Activated naive CD4-positive, alpha-beta T cell treated with anti-CD3 and anti-CD28 coated beads, Interleukin-2, amount 50 U/mL, for 72 hours (primary cell): ENCODE measurements at places on chromosomes 5 and 9.

GRCh38 chr5:65808251-65808741 lies 86.3 kb downstream of the NLN start:
- no peak for DNase-seq

GRCh38 chr5:39992617-39993202 lies 567.9 kb upstream of the DAB2 start:
- no peak for DNase-seq

GRCh38 chr9:113786071-113786470 lies 90.0 kb upstream of the ZNF618 start:
- DNase-seq: no peak

- DNase-seq: no peak
Observed at GRCh38 chr5:95252801-95253200, 32.1 kb downstream of the MCTP1 start.

- DNase-seq: no peak
Observed at GRCh38 chr9:89886281-89886700, 281.5 kb downstream of the GADD45G start.

GRCh38 chr5:5326115-5326758 lies 96.2 kb upstream of the ICE1 start:
- DNase-seq: no peak

GRCh38 chr5:138770291-138770690 lies 17.1 kb downstream of the CTNNA1 start:
- DNase-seq: no peak

DNA sequence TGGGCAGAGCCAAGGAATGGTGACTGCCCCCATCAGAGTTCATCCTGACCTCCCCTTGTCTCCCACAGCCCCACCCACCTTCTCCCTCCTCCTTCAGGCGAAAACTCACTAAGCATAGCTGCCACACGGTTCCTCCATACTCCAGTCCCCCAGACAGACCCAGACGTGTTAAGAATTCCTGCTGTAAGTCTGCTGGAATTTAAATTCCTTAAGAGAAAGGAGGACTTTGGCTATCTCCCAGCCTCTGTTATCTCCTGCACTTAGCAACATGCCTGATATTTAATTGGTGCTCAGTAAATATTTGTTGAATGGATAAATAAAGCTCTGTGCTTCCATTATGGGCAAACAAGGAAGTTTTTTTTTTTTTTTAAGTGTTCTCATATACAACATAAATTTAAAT lies 213.7 kb downstream of the RFK start:
- DNase-seq: no peak

DNA sequence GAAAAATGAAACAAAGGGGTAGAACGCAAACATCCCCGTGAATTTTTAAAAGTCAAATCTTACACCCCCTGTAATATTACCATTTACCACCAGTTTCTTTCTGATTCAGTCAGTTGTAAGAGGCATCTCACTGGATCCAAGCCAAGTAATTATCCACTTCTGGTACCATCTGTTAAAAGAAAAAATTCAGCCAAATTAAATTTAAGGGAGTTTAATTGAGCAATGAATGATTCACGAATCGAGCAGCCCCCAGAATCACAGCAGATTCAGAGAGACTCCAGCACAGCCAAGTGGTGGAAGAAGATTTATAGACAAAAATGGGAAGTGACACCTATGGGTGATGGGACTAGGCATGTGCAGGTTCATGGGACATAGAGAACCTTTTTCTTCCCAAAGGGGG lies 29.9 kb upstream of the MTMR12 start:
- no peak for DNase-seq

DNA sequence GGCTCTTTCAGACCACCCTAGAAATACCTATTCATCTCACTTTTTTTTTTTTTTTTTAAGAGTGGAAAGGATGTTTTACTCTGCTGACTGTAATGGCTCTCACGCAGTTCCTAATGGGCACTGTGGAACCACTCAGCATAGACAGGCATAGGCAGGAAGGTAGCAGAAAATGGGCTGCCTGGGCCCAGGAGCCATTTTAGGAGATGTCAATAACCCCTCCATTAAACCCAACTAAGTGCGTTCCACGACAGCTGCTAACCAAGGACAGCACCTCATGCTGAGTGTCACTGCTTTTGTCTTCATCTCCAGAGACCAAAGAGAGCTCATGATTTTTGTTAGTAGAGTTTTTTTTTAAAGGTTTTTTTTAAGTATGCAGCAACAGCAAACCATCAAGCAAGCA lies 15.3 kb downstream of the MAP1B start:
- no peak for DNase-seq

GRCh38 chr5:127893232-127893631 lies 190.0 kb downstream of the CCDC192 start:
- DNase-seq: no peak

DNA sequence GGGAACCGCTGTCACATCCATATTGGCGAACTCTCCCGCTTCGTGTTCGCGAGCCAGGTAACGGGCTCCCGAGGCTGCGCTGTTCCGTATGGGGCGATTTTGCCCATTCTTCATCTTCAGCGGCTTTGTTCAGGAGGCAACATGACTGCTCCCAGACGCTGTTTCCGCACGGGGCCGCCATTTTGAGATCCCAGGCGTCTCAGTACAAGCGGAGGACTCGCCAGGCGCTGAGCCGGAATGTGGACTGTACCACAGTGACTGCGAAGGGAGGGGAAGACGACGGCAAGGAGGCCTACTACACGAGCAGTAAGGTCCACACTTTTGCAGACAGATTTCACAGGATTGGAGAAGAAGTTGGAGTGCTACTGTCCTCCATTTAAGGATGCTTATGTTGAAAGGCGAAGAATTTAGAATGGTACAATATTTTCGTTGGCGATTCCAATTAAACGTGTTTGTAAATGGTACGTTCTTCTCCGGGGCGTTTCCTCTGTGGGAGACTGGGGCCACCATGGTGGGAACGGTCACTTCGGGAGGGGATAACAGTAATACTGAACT lies 41.6 kb upstream of the ZNF300 start:
- no peak for DNase-seq

DNA sequence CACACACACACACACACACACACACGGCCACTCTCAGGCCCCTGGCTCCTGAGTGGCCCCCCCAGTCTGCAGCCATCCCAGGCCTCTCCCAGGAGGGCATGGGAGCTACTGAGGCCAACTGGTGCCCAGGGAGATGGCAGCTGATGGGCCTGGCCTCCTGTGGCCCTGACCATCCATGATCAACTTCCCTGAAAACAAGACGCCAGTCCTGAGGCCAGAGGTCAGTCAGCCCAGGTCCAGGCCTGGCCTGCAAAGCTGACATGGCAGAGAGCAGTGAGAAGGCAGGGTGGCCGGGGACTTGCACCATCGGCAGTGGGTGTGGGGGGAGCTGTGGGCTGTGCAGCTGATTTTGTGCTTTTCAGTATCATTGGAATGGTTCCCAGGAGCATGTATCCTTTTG lies 47.0 kb downstream of the SARDH start:
- DNase-seq: no peak

GRCh38 chr5:157519579-157520253 lies 55.9 kb downstream of the ADAM19 start:
- DNase-seq: no peak

DNA sequence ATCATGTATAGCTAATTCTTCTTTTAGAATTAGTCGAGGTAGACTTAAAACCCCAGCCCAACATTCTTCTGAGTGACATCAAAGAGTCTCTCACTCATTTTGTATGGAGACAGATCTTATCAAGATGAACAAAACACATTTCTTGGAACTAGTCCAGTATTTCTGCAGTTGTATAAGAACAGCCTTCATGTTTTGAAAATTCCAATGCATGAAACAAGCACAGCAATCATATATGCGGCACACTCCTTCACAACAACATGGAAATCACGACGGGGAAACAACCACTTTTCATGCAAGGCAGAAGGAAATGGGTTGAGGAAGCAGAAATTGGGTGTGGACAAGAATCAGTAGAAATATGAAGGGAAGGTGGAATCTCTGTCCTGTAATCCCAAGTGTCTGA lies 113.8 kb downstream of the PLK2 start:
- DNase-seq: no peak

DNA sequence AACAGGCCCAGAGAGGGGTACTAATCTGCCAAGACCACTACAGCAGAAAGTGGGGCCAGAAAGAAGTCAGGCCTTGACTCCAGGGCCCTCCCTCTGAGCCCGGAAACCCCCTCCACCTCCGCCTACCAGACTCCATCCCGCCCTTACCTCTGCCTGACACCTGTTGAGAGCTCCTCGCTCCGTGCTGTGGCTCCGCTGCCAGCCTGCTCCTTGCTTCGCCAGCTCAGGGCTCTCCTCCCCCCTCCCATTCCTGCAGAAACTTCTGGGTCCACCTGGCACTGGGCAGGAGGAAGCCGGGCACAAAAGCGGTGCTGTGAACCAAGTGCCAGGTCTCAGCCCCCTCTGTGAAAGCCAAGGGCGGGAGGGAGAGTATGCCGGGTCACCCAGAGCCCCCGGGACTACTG lies 6.4 kb upstream of the ST6GALNAC6 start:
- no peak for DNase-seq

GRCh38 chr9:12351293-12352044 lies 341.7 kb upstream of the TYRP1 start:
- no peak for DNase-seq

DNA sequence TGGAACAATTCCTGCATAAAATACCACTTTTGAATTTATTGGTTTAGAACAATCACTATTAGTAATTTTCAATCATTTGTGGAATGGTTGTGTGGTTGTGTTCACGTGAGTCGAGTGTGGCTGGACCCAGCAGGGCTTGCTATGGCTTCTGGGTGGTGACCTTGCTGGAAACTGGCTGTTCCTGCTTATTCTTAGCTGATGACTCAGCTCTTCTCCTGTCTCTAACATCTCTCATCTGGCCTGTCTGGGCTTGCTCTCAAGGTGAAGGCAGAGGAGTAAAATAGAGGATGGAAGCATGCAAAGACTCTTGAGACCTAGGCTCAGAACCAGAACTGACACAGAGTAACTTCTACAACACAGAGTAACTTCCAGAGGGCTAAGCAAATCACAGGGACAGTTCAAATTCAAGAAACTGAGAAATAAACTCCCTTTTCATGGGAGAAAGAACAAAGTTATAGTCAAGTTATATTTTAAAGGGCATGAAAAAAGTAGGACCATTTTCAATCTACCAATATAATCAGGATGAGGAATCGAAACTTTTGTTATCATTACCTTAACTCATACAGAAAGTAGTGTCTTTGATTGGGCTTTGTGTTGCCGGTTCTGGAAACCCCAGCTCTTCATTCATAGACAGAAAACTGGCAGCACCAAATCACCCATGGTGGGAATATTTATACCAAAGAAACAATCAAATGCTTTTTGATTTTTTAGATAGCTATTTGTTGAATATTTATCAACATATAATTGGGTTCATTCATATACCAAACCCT lies 665.1 kb downstream of the CDH18 start:
- DNase-seq: no peak

GRCh38 chr9:78595200-78595945 lies 298.4 kb downstream of the PSAT1 start:
- DNase-seq: no peak

GRCh38 chr9:14096258-14096922 lies 217.6 kb downstream of the NFIB start:
- DNase-seq: no peak

GRCh38 chr5:149416987-149417710 lies 38.1 kb upstream of the IL17B start:
- no peak for DNase-seq

DNA sequence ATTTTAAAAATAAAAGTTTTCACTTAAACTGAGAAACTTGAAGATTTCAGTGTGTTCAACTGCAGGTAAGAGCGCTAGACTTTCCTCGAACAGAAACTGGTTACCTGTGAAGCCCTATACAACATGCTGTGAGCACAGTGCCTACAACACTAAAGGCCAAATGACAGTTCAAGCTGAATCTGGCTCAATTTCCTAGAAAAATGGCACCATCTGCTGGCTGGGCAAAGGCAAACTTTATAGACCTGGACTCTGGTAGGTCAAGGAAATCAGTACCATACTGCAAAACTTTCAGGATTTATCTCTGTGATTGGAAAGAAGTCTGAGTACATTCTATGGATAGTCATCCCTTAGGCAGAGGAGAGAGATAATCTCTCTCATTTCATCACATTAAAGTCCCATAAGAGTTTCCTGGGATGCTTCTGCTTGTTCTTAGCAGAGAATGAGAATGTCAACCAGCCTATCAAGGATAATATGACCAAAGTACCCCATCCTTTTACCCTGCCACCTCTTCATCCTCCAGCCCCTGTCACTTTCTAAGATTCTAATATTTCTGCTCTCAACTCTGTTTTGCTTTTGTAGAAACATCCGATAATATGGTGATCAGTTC lies 31.8 kb upstream of the FOXB2 start:
- DNase-seq: no peak

- DNase-seq: no peak
Observed at GRCh38 chr5:96753848-96754247, 53.9 kb downstream of the ERAP1 start.

DNA sequence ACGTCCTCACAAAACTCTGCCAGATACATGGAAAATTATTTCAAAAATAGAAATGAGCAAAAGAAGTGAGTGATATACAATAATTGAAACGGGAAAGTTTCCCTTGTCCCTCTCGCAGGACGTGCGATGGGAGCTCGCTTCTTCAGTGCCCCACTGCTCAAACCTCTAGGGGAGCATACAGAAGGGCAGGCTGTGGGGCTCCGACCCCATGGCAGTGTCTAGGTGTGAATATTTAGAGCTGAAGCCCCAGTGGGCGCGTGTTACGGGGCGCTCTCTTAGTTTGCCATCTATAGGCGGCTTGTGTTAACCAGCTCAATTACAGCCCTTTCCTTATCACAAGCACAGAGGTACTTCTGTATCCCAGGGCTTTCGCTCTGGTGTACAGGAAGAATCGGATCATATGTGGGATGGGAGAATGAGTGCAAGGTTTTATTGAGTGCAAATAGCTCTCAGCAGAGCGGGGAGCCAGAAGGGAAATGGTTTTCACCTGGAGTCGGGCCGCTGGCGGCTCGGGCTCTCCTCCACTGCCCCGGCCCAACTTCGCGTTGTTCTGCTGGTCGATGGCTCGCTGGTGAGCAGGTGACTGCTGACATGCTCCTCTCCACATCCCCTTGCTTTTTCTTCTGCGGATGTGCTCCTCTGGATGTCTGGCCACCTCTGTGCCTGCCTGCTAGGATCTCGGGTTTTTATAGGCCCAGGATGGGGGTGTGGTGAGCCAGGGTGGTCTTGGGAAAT lies 334.0 kb upstream of the PTPRD start:
- no peak for DNase-seq

GRCh38 chr5:73311291-73312110 lies 137.1 kb downstream of the FOXD1 start:
- no peak for DNase-seq

DNA sequence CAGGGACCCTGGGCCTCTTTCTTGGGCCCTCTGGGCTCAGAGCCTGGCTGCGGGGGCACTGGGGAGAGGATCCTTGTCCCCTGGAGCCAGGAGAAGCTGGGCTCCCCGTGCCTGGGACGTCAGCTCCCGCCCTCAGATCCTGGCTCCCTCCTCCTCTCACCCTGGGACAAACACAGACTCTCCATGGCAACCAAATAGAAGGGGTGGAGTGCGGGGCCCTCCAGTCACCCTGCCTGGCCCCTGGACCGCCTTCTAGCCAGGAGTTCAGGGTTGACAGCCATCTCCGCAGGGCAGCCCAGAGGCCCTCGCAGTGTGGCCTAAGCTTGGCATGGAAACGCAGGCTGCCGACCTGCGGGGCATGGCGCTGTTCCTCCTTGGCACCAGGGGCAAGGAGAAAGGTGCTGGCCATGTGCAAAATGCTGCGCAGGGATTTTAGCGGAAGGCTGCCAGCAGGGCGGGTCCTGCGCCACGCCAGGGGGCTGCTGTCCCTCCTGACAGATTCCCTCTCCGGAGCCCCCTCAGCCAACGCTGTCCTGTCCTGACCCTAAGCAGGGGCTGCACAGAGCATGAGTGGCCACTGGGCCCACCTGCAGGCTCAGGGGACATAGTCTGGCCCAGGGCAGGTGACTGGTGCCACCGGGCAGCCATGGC lies 1.0 kb downstream of the ZDHHC11 start:
- DNase-seq: no peak

GRCh38 chr5:1156033-1156753 lies 44.3 kb upstream of the SLC12A7 start:
- no peak for DNase-seq
